DMS53 (cell line): ENCODE measurements at places on chromosomes 7 and 10.

- no peak for DNase-seq
These were observed 46.1 kb upstream of the NPTX2 start for GRCh38 chr7:98571006-98571405.

DNA sequence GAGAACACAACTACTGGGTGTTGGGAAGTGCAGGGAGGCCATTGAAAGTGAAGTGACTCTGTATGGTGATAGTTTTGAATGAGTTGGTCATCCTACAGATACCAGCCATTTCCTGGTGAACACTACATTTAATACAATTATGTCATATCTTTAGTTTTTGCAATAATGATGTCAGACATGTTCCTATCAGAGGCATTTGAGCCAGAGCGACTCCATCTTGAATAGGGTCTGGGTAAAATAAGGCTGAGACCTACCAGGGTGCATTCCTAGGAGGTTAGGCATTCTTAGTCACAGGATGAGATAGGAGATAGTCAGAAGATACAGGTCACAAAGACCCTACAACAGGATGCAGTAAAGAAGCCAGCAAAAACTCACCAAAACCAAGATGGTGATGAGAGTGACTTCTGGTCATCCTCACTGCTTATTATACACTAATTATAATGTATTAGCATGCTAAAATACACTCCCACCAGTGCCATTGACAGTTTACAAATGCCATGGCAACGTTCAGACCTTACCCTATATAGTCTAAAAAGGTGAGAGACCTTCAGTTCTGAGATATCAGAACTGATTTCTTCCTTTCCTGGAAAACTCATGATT is 28.2 kb downstream of the ADK start:
- no peak for DNase-seq

DNA sequence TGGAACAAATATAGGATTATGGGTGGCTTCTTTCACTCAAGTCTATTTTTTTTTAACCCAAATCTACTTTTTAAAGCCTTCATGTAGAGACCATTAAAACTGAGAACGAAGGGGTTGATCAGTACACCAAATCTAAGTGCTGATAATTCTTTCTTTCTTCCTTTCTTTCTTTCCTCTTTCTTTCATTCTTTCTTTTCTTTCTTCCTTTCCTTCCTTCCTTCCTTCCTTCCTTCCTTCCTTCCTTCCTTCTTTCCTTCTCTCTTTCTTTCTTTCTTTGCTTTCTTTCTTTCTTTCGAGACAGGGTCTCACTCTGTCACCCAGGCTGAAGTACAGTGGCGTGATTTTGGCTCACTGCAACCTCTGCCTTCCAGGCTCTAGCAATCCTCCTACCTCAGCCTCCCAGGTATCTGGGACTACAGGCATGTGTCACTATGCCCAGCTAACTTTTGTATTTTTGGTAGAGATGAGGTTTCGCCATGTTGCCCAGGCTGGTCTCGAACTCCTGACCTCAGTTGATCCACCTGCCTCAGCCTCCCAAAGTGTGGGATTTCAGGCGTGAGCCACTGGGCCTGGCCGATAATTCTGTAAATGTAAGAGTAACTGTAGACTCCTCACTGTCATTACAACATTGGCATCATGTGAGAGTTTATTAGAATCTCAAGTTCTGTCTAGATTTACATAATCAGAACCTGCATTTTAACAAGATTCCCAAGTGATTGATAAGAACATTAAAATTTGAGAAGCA is 236.4 kb downstream of the TFEC start:
- no peak for DNase-seq

DNA sequence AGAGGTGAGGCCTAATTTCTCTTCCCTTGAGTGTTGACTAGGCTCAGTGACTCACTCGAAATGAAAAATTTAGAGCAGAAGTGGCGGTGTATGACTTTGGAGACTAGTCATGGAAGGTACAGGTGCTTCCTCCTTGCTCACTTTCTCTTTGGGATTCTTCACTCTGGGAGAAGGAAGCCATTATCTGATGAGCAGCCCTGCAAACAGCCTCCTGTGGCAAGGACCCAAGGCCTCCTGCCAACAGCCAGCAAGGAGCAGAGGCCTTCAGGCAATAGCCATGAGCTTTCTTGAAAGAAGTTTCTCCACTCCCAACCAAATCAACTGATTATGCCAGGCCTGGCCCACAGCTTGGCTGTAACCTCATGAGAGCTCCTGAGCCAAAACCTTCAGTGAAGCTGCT is 369.6 kb upstream of the VWC2 start:
- peak; percentile 18 for DNase-seq

- DNase-seq, result no peak
These were observed 44.7 kb upstream of the TMEM229A start for GRCh38 chr7:124077546-124077945.

- DNase-seq, result peak; percentile 45
These were observed 13.9 kb downstream of the KLHDC10 start for GRCh38 chr7:130084037-130084875.

DNA sequence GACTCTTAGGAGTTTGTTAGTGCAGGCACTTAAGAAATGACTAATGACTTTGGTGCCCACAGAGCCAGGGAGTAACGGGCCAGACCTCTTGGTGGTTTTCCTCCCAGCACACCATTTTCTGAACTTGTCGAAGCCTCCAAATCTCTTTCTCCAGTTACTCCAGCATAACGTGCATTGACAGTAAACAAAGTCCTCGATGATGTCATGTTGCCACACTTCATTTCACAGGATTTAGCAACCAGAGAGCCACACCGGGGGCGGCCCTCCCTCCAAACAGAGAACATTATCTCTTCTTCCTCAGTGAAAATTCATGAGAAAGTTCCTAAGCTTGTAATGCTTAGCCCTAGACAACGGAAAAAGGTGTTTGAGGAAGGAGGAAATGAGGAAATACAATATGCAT is 4.0 kb upstream of the SVOPL start:
- peak; percentile 61 for DNase-seq

GRCh38 chr10:93542358-93542791 is 24.1 kb upstream of the FFAR4 start:
- DNase-seq, result peak; percentile 77

GRCh38 chr7:711093-711921 is 15.2 kb upstream of the DNAAF5 start:
- DNase-seq, result no peak

DNA sequence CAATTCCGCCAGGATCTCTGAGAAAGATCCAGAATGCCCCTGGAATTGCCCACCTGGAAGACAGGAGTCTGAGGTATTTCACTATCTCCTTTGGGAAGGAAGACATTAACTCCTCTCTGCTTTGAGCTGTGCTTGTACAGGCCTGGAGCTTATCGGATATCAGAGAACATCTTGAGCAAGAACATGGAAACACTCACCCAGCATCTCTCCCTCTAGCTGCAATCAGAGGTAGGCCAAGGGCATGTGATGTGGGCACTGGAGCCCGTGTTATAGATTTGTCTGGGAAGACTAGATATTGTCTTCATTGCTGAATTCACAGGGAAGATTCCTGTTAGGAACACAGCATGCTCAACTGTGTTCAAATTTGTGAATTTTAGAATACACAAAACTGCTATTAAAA is 233.9 kb downstream of the PHF14 start:
- DNase-seq, result no peak
